ENCODE measurements at places on chromosomes 11 and 22.

- DNase-seq, result no peak
Observed at GRCh38 chr11:47004595-47005033, 68.1 kb downstream of the CSTPP1 start.

DNA sequence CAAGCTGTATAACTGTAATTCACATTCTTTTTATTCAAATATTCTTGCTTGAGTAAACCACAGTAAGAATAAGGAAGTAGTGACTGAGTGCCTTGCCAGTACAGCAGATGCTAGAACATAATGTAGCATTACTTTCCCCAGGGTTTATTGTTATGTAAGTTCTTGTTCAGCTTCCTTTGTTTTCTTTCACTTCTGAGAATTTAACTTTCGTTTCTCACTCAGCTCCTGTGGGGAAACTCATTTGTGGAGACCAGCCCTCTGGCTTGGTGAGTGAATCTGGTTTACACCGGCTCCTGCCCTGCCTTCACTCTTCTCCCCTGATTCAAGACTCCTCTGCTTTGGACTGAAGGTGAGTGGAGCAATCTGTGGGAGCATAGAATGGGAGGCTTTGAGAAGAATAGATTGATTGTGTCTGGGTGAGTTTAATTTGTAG, at the start of gene TRIM22:
Gene TRIM22 (plus strand): TSS at position 240 of the 433 bp plus-strand sequence. CDS start 6,443 bp downstream, outside the sequence.
- peak; percentile 24 for DNase-seq

DNA sequence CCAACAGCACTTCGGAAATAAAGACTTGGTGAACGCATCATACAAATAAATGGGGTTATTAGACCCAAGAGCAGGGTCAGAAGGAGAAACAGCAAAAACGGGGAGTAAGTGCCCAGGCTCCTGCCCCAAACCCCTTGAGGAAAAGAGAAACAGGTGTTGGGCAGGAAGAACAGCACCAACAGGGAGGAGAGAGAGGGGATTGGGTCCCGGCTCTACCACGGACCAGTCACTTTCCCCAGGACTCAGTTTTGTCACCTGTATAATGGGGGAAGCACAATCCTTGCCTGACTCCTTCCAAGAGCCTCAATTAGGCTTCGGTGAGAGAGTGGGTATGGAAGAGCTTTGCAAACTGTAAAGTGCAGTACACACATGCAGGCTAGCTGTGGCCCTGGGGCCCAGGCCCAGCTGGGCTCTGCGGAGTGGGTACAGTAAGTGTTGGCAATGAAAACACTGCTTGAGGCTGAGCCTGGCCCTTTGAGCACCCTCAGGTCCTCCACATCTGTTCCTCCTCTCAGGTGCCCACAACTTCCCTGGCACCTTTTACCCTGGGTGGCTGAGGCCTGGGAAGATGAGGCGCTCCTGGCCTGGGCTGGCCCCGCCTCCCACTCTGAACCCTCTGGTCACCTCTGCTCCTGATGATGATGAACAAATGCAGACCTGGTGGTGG, 8.9 kb downstream of the SLC29A2 start:
- no peak for DNase-seq

DNA sequence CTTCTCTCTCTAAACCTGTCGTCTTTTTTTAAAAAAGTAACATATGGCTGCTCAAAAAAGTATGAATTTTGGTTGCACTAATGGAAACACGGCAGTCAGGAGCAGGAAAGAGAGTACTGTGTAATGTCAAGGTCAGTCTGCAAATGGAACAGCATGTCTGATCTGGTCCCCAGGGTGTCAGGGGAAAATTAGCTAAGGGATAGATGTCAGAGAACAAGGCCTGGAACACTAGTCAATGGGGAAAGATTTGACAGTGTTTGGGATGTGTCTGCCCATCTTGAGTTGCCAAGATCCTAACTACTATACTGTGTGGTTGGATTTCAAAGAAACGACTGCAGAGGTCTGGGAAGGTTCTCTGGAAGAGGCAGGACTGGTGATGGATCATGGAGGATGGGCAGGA, 65.7 kb upstream of the PHOX2A start:
- DNase-seq, result no peak

- DNase-seq, result no peak
Observed at GRCh38 chr22:31829505-31829904, 75.7 kb downstream of the DEPDC5 start.

DNA sequence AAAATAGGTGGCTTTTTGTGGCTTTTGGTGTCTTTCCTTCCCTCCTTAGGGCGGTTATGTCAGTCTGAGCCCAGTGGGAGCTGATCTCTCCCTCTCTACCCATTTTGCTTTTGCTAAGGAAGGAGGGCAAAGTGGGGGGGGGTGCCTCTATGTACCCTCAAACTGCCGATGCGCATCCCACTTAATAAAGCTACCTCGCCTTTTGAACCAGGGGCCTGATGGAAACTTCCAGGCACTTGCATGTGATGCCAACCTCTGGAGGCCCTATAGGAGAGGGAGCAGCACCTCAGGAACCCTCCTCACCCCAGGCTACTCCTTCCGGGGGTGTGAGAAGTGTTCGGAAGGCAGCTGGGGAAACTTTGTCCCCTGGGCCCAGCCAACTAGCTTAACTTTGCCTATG, 97.0 kb upstream of the HSD17B12 start:
- DNase-seq, result no peak

- DNase-seq, result no peak
Observed at GRCh38 chr11:92765082-92765840, 204.2 kb upstream of the MTNR1B start.

DNA sequence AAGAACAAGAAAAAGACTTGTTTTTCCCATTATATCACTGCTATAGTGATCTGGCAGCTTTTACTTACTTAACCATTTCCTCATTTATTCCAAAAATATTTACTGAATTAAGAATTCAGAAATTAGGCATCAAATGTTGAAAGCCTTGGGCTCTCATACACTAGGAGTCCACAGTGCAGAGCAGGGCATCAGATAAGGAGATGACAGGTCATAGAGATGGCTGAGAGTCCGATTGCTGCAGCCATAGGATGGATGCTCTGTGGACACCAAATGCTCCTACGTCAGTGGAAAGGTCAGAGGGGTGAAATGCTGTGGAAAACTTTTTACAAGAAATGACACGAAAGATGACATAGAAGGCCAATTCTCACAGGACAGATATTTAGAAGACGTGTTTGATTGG, 771.1 kb downstream of the LRRC4C start:
- DNase-seq, result no peak

- no peak for DNase-seq
Observed at GRCh38 chr22:35204807-35205775, 52.2 kb upstream of the HMGXB4 start.

All from activated CD4-positive, alpha-beta T cell treated with anti-CD3 and anti-CD28 coated beads, Interleukin-2, amount 50 U/mL, for 1 hour (primary cell).